Esophagus squamous epithelium (tissue), 5 donors: ENCODE measurements at places on chromosomes 1 and 21.

DNA sequence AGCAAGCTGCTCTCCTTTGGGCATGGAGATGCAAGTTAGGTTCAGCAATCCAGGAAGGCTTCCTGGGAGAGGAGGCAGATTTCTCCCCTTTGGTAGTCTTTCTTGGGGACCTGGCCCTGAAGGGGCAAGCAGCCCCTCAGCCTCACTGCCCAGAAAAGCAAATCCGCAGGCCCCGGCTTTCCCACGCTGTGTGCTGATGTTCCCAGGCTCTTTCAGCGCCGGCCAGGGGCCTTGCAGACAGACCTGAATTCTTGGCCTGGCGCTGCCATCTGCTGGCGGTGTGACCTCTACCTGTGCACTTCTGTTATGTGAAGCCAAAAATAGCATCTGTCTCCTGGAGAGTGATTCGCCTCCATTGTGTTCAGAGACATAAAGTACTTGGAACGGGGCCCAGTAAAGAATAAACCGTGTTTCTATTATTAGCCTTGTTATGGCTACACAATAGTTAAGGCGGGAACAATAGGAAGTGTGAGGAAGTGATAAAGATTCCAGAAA is 64.8 kb downstream of the ALPL start:
- H3K4me3 ChIP-seq, result no peak overlapping the region
- no peak for DNase-seq
- no peaks in the 10 kb centered on the region for H3K27me3 ChIP-seq

DNA sequence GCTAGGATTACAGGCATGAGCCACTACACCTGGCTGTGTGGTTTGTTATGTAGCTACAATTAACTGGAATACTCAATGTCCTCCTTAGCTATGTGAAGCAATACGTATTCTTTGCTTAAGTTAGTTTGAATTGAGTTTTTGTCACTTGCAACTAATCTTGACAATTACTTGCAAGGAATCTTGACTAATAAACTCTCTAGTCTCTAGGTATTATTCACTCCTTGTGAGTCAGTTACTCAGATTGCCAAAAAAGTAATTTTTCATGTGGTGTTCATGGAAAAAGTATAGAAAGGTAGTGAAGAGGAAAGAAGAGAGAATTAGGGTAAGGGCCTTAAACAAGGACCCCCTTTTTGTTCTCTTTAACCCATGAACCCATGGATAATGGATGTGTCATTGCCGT is 7.6 kb upstream of the SNX27 start:
- H3K4me3 ChIP-seq, result no peak overlapping the region
- H3K27ac ChIP-seq, result no peak overlapping the region
- H3K27me3 ChIP-seq, result peaks cover 9% of the 10 kb centered on the region
- H3K36me3 ChIP-seq, result no peaks in the 10 kb centered on the region
- peaks cover 3% of the 10 kb centered on the region for H3K4me1 ChIP-seq

DNA sequence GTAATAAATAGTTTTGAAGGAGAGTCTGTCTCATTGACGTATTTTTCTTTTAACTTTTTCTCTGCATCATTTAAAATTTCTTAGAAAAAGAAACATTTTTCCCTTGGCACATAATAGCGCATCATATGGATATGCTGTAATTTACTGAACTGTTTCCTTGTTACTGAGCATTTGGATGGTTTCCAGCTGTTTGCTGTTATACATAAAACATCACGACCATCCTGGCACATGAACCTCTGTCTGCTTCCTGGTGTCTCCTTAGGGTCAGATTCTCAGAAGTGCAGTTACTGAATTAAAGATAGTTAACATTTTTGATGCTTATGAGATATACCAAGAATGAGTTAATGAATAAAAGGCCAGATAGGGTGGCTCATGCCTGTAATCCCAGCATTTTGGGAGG is 67.2 kb downstream of the BACE2 start:
- no peaks in the 10 kb centered on the region for H3K4me1 ChIP-seq
- no peak overlapping the region for H3K4me3 ChIP-seq
- H3K36me3 ChIP-seq, result no peaks in the 10 kb centered on the region
- no peaks in the 10 kb centered on the region for H3K27me3 ChIP-seq
- no peak for DNase-seq
- H3K27ac ChIP-seq, result no peak overlapping the region

DNA sequence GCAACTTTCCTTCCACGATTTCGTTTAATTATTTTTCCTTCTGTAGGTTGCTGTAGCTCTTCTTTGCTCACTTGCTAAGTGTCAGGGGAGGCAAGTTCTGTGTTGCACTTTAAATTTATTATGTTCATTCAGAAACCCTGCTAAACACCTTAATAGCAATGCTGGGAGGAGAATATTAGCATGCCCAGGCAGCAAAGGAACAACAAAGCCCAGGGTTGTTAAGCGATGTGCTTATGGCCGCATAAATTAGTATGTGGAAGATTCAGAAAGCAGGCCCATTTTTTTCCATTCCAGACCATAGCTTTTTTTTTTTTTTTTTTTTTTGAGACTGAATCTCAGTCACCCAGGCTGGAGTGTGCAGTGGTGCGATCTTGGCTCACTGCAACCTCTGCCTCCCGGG is 151.3 kb downstream of the BACH1 start:
- H3K4me1 ChIP-seq, result no peaks in the 10 kb centered on the region
- DNase-seq, result no peak
- H3K27me3 ChIP-seq, result no peaks in the 10 kb centered on the region
